Dermis blood vessel endothelial cell (primary cell): ENCODE measurements at places on chromosomes 4 and X.

DNA sequence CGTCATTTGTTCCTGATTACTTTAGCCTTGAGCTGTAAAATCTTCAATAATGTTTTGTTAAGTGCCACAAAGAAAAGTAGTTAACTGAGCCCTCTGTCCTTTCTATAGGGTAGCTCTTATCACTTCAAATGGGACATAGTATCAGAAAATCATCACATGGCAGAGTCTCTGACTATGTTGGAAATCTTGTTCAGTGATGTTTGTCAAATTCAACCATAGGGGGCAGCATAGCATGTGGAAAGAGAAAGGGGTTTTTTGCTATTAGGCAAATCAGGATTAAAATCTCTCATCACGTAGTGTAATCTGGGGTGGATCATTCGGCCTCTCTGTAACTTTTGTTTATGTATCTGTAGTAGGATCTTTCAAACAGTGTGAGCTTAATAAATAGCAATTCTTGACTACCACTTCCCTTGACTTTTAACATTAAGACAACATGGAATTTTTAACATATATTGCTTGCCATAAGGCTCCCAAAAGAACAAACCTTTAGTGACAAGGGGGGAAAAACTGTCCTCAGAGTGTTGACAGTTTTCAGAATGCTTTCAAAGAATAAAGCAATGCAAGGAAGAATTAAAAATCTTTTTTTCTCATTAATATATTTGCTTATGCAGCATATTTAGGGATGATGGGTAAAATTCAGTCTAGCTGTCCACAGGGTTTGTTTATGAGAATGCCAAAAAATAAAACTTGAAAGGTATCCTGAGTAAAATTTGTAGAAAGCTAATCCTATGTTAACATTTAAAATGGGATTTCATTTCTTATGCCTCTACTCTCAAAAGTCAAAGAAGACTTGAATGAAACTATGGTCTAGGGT, 127.2 kb downstream of the FBXW7 start:
- DNase-seq: peak; percentile 60

DNA sequence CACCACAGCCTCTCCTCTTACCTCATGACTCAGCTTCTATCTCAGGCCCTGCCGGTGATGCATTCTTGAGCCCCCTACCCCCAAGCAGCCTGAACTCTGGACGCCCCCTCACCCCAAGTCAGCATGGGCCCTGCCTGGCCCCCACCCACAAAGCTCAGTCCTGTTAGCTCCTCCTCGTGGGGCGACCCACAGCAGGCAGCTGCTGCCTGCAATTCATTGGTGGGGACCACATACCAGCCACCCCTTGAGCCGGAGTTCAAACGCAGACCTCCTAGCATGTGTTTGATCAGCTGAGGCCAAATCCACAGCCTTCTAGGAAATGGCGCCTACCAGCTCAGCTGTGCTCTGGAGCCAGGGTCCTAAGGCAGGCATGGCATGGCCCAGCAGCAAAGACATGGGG, 111.8 kb downstream of the EFNB1 start:
- no peak for DNase-seq

GRCh38 chrX:108947205-108947604, 210.8 kb upstream of the IRS4 start:
- no peak for DNase-seq

- no peak for DNase-seq
Observed at GRCh38 chr4:151991001-151991883, 230.4 kb upstream of the GATB start.

GRCh38 chr4:93827272-93827947, 1.1 kb upstream of the ATOH1 start:
- DNase-seq: no peak

- DNase-seq: no peak
Observed at GRCh38 chr4:38452009-38452408, 212.0 kb upstream of the KLF3 start.

- no peak for DNase-seq
Observed at GRCh38 chr4:188218392-188218791, 79.2 kb downstream of the TRIML1 start.
